ENCODE measurements at places on chromosomes 16 and 17. TPM values are rescaled to one million over a fixed set of nuclear protein-coding genes. Genes with fewer than 3 reads are reported as not detected.

- ATAC-seq: no peak
Measured at GRCh38 chr17:37642681-37643080, 565 bp downstream of the DDX52 start.

DNA sequence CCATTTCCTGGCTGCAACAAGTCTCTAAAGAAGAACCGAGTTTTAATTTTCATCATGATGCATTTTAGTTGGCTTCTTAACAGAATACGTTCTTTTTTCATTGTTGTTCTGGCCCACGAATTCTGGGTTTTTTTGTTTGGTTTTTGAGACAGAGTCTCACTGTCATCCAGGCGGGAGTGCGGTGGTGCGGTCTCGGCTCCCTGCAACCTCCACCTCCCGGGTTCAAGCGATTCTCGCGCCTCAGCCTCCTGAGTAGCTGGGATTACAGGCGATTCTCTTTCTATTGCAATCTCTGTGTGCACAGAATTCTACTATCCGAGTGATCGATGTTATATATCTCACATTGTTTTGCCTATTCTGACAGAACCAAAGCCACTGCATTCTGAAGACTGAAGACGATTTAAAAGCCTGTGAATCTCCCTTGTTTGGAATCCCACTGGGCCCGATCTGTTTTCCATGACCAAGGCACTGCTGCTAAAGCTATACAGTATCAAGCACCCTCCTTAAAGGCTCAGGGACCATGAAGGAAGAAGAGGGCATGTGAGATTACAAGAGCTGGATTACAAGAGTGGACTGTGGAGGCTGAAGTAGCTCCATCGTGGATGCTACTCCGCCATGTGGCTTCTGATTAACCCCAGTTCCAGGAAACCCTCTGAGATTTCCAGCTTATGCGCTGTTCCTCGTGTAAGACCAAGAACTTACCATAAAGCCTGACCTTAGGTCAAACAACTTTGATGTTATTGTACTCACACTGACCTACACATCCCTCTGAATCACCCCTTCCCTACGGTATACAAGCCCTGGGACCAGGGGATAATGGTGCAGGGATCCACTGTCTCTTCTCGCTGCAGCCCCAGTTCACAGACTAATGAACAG is 44.3 kb downstream of the ADCY9 start:
- ATAC-seq: no peak

DNA sequence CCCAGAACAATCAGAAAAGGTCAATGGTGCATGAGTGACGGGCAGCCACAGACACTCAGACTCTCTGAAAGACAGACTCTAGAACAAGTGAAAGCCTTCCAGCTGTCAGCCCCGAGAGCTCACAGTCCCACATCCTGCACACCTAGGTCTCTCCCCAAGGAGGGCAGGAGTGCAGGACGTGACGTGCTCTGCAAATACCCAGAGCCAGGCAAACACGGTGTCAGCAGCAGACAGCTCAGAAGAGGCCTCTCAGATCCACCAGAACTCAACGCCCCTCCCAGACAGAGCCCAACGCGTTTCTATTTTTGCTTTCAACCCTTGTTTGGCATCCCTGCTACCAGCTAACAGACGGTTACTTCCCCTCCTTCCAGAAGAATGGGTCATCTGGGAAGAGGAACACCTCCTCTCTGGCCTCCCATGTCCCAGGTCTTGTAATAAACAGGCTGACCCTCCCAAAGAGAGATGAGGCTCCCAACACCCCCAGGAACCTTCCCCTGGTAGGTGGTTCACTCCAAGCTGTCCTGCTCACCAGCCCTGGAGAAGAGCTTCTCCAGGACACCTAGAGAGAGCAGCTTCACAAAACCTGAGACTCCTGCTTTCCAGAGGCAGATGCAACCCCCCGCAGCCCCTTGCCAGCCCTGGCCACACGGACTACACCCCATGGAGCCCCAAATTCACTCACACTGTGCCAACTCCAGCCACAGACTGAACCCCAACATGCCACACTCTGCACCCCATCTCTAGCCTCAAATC is 7.6 kb downstream of the PITPNM3 start:
- no peak for ATAC-seq

DNA sequence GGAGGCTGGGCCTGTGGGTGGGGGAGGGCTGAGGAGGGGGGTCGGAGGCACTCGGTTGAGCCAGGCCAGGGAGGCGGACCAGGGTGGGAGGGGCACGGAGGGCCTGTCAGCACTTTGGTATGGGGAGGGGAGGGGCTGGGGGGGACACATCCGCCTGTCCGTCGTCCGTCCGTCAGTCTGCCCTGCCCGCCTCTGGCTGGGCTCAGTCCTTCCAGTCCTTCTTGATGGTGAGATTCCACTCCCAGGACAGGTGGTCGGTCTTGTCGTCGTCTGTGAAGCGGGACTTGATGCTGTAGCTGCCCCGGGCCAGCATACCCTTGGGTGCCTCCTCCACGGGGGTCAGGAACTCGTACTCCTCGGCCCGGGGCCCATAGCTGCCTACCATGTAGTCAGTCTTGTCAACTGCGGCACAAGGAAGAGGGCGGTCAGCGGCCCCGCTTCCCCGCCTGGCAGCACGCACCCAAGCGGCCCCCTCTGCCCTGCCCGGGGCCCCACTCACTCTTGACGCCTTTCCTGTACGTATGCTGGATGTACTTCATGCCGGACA is 2.4 kb downstream of the ARHGDIA start:
- no peak for ATAC-seq

GRCh38 chr17:19541445-19541844 is 7.8 kb downstream of the SLC47A1 start:
- no peak for ATAC-seq

DNA sequence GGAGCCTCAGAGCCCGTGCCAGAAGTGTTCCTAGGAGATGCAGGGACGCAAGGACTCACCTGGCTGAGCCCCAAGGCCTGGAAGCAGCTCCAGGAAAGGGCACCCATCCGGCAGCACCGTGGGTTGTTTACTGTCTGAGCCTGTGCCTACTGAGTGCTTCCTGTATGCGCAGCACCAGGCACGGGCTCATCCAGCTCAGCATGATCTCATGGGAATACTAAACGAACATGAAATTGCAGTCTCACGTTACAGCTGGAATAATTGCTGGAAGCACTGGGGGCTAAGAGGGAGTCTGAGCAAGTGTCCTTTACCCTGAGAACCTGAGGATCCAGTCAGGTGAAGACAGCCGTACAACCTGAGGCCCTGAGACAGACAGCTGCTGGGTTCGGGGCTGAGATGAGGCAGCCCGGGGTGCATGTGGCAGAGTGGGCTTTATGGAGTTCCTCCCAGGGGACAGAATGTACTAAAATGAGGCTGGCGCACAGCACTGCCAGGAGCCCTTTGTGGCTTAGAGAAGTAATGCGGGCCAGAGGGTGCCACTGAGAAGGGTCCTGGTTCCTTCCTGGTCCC is 5.4 kb downstream of the CTRL start:
- ATAC-seq: peak; percentile 8

DNA sequence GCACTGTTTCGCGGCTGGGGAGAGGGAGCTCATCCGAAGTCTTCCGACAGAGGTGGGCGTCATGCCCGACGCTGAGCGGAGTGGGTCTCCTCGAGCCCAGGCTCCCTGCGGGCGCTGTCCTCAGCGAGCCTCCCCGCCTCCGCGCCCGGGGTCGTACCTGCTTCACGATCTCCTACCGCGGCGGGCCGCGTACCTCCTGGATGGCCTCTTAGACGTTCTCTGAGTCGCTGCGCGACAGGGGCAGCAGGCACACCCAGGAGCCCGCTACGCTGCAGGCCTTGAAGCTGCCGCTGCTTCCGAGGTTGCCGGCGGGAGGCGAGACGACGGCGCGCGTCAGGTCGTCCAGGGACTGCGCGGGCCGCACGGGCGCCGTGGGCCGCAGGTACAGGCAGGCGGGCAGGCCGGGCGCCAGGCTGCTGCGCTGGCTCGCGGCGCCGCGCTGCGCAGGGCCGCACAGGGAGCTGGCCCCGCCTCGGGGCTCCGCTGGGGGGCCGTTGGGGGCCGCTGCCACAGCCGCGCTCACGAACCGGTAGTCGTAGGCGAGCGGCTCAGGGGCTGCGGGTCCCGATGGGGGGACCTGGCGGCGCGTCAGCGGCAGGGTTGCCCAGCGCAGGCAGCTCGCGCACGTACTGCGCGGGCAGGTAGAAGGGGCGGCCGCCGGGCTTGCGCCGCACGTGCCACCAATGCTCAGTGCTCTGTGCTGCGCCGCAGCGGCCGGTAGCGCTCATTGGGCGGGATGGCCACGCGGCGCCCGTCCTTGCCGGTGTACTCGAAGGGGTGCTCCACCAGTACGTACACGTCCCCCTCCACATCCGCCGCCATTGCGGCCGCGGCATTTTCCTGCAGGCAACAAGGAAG is 116.4 kb upstream of the SMURF2 start:
- no peak for ATAC-seq

GRCh38 chr17:17376362-17376761 is 73.2 kb downstream of the NT5M start:
- ATAC-seq: no peak

GRCh38 chr17:18921912-18922451 is 30.0 kb upstream of the SLC5A10 start:
- no peak for ATAC-seq

- no peak for ATAC-seq
Measured at GRCh38 chr17:28507567-28508203, 1.5 kb downstream of the FOXN1 start.

Gene TPSD1
- not detected for total RNA-seq

Gene TAF1C
- total RNA-seq: 17.5 TPM

All from motor neuron (in vitro differentiated cells).